Fibroblast of mammary gland (primary cell): ENCODE measurements at places on chromosomes 6 and 20.

DNA sequence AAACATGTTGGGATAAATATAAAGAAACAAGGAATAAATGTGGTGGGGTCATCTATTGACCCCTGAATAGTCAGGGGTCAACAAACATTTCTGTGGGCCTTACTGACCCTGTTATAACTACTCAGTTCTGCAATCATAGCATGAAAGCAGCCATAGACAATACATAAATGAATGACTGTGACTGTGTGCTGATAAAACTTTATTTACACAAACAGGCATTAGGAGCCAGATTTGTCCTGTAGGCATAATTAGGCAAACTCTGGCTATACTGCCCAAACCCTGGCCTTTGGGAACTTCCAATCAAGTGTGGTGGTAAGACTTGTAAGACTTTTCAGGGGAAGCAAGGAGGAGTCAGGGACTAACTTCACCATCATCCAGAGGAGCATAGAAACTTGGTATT lies 222.7 kb downstream of the KHDC1L start:
- no peak for DNase-seq

GRCh38 chr20:53984356-53985149 lies 85.8 kb downstream of the BCAS1 start:
- DNase-seq, result peak; percentile 89

GRCh38 chr6:43921039-43921438 lies 151.0 kb downstream of the VEGFA start:
- DNase-seq, result no peak

GRCh38 chr6:5089481-5090438 lies 4.6 kb downstream of the PPP1R3G start:
- no peak for DNase-seq

DNA sequence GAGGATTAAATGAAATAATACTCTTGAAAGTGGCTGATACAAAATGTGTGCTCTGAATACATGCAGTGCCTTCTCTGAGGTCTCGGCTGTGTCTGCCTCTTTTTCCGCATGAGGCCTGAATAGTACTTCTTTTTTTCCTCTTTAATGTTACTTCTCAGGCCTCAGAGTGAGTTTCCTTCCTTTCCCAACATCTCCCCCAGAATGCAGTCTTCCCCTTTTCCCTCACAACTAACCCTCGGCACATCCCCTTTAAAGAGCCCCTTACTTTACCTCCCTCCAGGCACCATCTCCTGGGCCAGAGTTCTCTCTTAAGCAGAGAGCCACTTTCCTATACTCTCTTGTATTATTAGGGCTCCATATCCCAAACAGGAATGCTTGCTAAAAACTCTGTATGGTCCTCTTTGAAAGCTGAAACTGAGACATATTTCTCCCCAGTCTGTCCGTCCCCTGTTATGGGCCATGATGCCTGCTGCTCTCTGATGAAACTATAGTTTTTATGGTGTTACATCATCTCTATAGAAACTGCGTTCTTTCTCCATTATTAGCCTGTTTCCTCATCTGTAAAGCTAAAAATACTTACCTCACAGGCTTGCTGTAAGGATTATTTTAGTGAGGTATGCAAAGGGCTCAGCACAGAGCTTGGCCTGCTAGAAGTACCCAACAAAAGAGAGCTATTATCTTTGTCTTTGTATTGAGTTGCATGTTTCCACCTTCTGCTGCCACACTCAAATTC lies 2.3 kb downstream of the PLAGL2 start:
- DNase-seq, result peak; percentile 24
